ENCODE measurements at places on chromosomes 6 and 20. TPM values are rescaled to one million over a fixed set of nuclear protein-coding genes. Genes with fewer than 3 reads are reported as not detected.

Gene TUBE1
- polyA plus RNA-seq: 11.8 TPM

Gene SLC2A10
- polyA plus RNA-seq: 0.05 TPM

Gene CEP162
- 5.6 TPM for polyA plus RNA-seq

Gene POPDC3
- polyA plus RNA-seq: not detected

Gene CLPSL2
- not detected for polyA plus RNA-seq

Gene BFSP1
- polyA plus RNA-seq: 1.8 TPM

Gene C20orf141
- polyA plus RNA-seq: not detected

Gene VPS52
- polyA plus RNA-seq: 13.4 TPM

DNA sequence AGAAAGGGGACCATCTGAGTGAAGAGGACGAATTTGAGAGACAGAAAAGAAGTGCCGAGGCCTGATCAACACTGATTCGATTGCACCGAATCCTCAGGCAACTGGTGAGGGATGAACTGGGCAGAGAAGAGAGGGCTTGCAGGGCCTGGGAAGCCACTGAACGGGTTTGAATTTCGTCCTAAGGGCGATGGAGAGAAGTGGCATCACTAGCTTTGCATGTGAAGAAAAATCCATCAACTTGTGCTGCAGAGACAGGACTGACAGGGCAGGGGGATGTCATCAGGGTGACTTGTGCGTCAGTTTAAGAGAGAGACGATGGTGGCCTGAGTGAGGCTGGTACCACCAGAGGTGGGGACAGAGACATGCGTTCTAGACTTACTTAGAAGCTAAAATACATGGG lies 73.7 kb upstream of the SLC22A23 start:
- no peak for DNase-seq
- H3K4me1 ChIP-seq: no peaks in the 10 kb centered on the region
- no peaks in the 10 kb centered on the region for H3K36me3 ChIP-seq
- H3K27ac ChIP-seq: no peak overlapping the region
- no peak overlapping the region for H3K4me3 ChIP-seq

GRCh38 chr6:135594000-135594399 lies 96.5 kb upstream of the AHI1 start:
- no peaks in the 10 kb centered on the region for H3K27me3 ChIP-seq
- DNase-seq: no peak
- no peaks in the 10 kb centered on the region for H3K4me1 ChIP-seq
- no peak overlapping the region for H3K27ac ChIP-seq
- H3K4me3 ChIP-seq: no peak overlapping the region
- H3K36me3 ChIP-seq: no peaks in the 10 kb centered on the region

DNA sequence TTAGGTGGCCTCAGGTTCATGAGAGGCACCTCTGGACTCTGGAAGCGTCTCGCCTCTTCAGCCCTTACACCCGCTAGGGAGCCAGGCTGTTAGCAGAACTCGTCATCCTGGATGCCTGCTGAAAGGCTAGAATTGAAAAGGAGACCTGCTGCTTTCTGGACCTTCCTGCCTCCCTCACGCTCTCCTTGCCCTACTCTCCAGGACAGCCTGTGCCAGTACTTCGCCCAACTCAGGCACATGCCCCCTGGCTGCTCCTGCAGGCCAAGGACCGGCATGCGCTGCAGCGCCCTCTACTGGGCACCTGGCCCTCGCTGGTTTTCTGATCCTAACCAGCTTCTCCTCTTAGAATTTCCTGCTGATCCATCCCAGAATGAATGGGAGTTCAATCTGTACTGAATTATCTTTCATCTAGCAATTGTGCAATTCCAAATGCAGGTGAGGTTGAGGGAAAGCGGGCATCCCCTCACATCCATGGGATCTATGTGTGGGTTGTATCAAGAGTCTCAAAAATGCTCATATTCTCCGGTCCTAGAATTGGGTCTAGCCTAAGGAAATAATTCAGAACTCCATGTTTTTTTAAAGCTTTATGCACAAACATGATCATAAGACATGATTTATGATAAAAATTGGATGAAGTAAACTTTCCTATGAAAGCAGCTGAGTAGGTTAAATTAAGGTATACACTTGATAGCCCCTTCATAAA lies 78.0 kb downstream of the PTPN1 start:
- H3K27ac ChIP-seq: no peak overlapping the region
- H3K4me1 ChIP-seq: no peaks in the 10 kb centered on the region
- peak; percentile 65 for DNase-seq
- no peaks in the 10 kb centered on the region for H3K27me3 ChIP-seq
- H3K4me3 ChIP-seq: no peak overlapping the region

GRCh38 chr6:108030211-108030610 lies 44.3 kb downstream of the OSTM1 start:
- no peaks in the 10 kb centered on the region for H3K4me1 ChIP-seq
- no peak overlapping the region for H3K27ac ChIP-seq
- no peaks in the 10 kb centered on the region for H3K36me3 ChIP-seq

DNA sequence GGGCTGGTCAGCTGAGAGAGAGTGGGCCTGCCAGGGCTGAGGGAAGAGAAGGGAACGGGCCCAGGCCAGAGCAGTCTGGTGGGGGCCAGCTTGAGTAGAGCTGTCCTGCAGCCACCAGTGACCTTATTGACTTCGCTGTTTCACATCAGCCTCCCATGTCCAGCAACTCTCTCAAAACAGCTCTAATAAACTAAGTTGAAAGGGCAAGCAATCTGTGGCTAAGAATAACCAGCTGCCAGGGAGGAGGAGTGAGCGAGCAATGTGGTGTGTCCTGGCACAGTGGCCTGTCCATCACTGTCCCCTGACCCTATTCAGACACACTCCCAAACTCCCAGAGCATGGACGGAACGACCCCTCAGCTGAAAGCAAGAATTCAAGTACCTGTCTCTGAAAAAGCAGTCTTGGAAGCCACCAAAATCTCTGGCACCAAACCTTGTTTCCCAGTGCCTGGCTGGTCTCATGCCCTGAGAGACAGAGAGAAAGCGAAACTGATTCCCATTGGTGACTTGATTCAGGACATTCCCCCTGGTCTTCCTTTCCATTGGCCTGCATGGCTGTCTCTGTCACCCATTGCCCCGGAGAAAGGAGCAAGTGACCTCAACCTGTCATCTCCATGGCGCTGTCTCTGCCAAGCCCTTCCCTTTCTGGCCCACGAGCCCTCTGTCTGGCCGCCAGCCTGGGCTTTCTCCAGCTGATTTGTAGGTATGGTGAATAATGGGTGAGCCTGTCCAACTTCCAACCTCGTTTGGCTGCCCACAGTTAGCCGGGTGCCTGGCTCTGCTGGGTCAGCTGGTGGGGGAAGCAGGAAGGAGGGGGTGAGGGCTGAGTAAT lies at the start of gene DDO:
DDO (minus strand) TSS at position 490 of the 831 bp plus-strand sequence. CDS start 2,113 bp downstream, outside the sequence.
- no peak for DNase-seq
- no peaks in the 10 kb centered on the region for H3K27me3 ChIP-seq
- H3K36me3 ChIP-seq: no peaks in the 10 kb centered on the region
- H3K4me3 ChIP-seq: no peak within 1 kb of the TSS

GRCh38 chr6:166008441-166009369 lies 158.9 kb downstream of the TBXT start:
- DNase-seq: no peak
- no peaks in the 10 kb centered on the region for H3K4me1 ChIP-seq
- H3K27me3 ChIP-seq: peaks cover 10% of the 10 kb centered on the region
- H3K4me3 ChIP-seq: no peak overlapping the region
- H3K36me3 ChIP-seq: no peaks in the 10 kb centered on the region

DNA sequence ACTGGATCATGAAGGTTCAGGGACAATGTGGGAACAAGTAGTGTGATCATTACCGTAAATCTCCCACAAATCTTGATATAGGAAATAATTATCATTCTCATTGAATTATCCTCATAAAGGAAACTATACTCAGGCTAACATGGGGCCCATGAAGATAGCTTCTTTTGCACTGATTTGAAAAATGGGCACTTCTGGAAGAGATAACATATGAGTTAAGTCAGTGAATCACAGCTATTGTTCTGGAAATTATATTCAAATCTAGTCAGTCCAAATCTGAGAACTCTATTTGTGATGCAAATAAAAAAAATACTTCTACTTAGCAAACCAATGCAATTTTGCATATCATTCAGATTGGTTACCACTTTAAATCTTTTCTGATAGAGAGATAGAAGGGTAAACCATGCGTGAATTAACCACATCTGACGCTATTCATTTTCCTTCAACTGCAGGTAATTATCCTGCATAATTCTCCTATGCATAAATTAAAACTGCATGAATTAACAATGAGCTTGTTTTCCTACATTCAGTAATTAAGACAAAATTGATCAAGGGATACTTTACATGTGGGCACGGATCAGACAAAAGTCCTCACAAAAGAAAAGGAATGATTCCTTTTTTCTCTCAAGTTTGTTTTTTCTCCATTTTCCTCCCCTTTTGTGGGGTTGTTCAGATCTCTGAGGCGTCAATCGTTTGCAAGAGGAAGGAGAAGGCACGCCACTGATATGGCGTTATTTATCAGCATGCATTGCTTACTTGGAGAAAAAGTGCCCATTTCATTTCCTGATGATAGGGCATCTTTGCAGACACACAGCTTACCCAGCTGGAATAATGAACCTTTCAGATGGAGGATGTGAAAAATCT lies 36.4 kb downstream of the RIPOR2 start:
- no peak overlapping the region for H3K27ac ChIP-seq
- no peak for DNase-seq
- peaks cover 13% of the 10 kb centered on the region for H3K36me3 ChIP-seq
- no peaks in the 10 kb centered on the region for H3K27me3 ChIP-seq

- no peak overlapping the region for H3K4me3 ChIP-seq
- no peak overlapping the region for H3K27ac ChIP-seq
- H3K36me3 ChIP-seq: no peaks in the 10 kb centered on the region
- DNase-seq: no peak
Observed at GRCh38 chr6:101444717-101445116, 51.2 kb downstream of the GRIK2 start.

GRCh38 chr6:113629975-113630737 lies 227.0 kb upstream of the MARCKS start:
- H3K4me3 ChIP-seq: no peak overlapping the region
- no peak for DNase-seq
- no peaks in the 10 kb centered on the region for H3K4me1 ChIP-seq
- H3K27me3 ChIP-seq: no peaks in the 10 kb centered on the region
- no peak overlapping the region for H3K27ac ChIP-seq

- H3K27me3 ChIP-seq: no peaks in the 10 kb centered on the region
- no peak overlapping the region for H3K27ac ChIP-seq
- no peaks in the 10 kb centered on the region for H3K36me3 ChIP-seq
- H3K4me1 ChIP-seq: peaks cover 6% of the 10 kb centered on the region
Observed at GRCh38 chr6:40719671-40720374, 132.7 kb upstream of the LRFN2 start.

- H3K27me3 ChIP-seq: no peaks in the 10 kb centered on the region
- DNase-seq: no peak
- no peak overlapping the region for H3K4me3 ChIP-seq
- H3K36me3 ChIP-seq: no peaks in the 10 kb centered on the region
- no peak overlapping the region for H3K27ac ChIP-seq
Observed at GRCh38 chr6:116217069-116217468, 36.8 kb downstream of the TSPYL4 start.

GRCh38 chr6:105595829-105596228 lies 192.9 kb upstream of the PREP start:
- no peaks in the 10 kb centered on the region for H3K27me3 ChIP-seq
- peaks cover 6% of the 10 kb centered on the region for H3K4me1 ChIP-seq
- no peaks in the 10 kb centered on the region for H3K36me3 ChIP-seq
- no peak for DNase-seq
- H3K27ac ChIP-seq: no peak overlapping the region

GRCh38 chr6:31525932-31526591 lies 2.7 kb upstream of the MCCD1 start:
- no peaks in the 10 kb centered on the region for H3K27me3 ChIP-seq
- DNase-seq: no peak
- no peak overlapping the region for H3K27ac ChIP-seq
- H3K4me1 ChIP-seq: no peaks in the 10 kb centered on the region
- no peak overlapping the region for H3K4me3 ChIP-seq

DNA sequence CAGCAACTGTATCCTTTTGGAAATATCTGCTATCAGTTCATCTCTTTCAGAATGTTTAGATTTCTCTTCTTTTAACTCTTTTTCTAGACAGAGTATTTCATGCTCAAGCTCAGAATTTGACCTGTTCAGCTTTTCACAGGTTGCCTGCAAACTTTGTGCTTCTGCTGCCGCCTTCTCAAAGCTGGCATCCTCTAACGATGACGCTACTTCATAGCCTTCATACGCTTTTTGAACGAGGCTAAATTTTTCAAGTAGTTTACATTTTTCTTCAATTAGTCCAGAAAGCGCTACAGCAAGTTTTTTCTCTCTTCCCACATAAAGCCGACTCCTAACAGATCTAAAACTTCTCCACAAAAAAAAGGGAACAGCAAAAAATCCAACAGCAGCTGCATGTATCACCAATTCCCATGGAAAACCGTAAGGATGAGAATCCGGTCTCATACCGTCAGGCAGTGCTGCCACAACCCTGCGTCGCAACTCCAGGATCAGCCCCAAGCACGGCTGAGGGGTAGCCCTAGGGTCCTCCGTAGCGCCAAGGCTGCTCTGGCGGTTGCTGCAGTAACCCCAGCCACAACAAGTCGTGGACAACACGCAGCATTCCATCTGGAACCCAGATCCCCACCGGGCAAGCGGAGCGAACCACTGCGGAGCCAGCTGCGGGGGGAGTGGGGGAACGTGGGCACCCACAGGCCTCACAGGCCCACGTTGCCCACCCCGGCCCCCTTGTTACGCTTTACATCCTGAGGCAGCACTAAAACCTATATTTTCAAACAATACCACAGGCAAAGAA lies 30.6 kb downstream of the DACT2 start:
- no peaks in the 10 kb centered on the region for H3K27me3 ChIP-seq
- H3K36me3 ChIP-seq: no peaks in the 10 kb centered on the region
- DNase-seq: no peak
- H3K4me1 ChIP-seq: no peaks in the 10 kb centered on the region

DNA sequence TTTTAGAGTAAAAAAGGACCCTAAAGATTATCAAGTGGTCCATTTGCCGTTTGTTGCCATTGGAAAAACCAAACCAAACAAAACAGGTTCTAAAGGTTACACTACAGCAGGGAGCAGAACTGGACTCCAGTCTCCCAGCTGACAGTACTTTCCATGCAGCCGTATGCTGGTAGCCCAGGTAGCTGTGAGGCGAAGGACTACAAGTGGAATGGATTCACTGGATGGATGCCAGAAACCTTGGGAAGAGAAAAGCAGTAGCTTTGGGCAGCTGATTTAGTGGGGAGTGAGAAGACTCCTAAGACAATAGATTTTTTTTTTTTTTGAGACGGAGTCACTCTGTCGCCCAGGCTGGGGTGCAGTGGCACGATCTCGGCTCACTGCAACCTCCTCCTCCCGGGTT lies 88.3 kb downstream of the SASH1 start:
- no peak overlapping the region for H3K4me3 ChIP-seq
- no peak for DNase-seq
- no peaks in the 10 kb centered on the region for H3K36me3 ChIP-seq
- no peaks in the 10 kb centered on the region for H3K27me3 ChIP-seq

DNA sequence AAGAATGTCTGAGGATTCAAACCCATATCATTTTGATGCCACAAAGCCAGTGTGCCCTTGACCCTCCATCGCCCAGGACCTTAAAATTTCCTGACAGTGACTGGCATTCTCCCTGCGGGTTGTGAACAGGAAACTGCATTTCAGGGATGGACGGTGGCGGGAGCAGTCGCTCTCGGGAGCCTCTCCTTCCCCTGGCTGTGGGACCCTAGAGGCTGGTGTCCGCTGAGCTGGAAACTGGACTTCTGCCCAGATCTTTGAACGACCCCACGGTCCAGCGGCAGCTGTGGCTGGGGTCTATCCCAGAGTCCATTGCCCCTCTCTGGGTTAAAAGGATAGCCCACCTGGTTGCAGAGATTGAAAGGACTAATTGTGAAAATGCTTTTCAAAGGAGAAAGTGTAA lies 1.4 kb upstream of the SEC63 start:
- H3K27ac ChIP-seq: no peak overlapping the region
- DNase-seq: no peak
- peaks cover 23% of the 10 kb centered on the region for H3K4me1 ChIP-seq
- H3K27me3 ChIP-seq: no peaks in the 10 kb centered on the region

- no peaks in the 10 kb centered on the region for H3K36me3 ChIP-seq
- no peak overlapping the region for H3K4me3 ChIP-seq
- H3K4me1 ChIP-seq: no peaks in the 10 kb centered on the region
- no peak overlapping the region for H3K27ac ChIP-seq
- no peak for DNase-seq
Observed at GRCh38 chr6:80388507-80388906, 282.0 kb downstream of the BCKDHB start.

Data from CD8-positive, alpha-beta memory T cell (primary cell).